Glomerular endothelial cell (primary cell): ENCODE measurements at places on chromosomes 16 and 17.

GRCh38 chr17:82060001-82060380, 5.6 kb downstream of the DUS1L start:
- no peak for DNase-seq

GRCh38 chr17:36623281-36623680, 21.9 kb downstream of the MRM1 start:
- DNase-seq, result no peak

GRCh38 chr16:2785101-2785991, 2.0 kb downstream of the PRSS33 start:
- no peak for DNase-seq

GRCh38 chr17:28774206-28774605, 30.4 kb downstream of the TRAF4 start:
- DNase-seq, result no peak

DNA sequence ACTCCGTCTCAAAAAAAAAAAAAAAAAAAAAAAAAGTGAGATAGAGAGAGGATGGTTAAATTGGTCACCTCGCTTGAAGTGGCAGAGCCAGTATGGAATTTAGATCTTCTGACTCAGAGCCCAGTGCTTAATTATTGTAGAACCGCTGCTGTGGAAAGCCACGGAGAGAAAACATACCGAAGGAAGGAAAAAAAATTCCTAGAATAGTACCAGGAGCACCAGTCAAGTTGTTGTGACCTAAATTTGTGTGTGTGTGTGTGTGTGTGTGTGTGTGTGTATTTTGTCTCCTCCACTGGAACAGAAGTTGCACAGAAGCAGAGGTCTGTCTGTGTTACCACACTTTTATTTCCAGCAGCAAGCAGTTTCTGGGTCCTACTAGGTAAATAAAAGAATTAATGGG, 10.6 kb upstream of the NUP85 start:
- no peak for DNase-seq

DNA sequence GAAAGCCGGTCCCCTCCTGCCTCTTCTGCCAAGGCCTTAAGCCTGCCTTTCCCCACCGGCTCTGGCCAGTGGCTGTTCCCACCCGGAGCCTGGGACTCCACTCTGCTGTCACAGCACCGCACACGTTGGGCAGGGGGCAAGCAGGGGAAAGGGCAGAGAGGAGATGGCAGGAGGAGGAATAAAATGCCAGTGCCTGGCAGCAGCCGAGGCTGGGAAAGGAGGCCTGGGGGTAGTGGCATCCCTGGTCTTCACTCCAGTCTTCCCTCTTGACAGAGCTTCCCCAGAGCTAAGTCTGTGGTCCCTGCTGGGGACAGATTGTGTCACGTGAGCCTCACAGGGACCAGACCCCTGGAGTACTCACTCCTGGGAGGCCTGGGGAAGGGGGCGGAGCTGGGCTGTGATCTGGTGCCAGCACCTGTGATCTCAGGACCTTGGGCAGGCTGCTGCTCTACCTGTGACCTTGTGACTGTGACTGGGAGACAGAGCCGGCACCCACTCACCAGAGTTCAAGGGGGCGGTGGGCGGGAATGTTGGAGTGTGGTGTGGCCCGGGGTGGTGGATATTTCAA, 97.2 kb upstream of the GSE1 start:
- no peak for DNase-seq

- DNase-seq, result no peak
Observed at GRCh38 chr17:43442711-43443110, 41.1 kb upstream of the DHX8 start.

- no peak for DNase-seq
Observed at GRCh38 chr16:29868396-29869009, 5.5 kb upstream of the CDIPT start.

- no peak for DNase-seq
Observed at GRCh38 chr16:90057738-90058173, 19.4 kb downstream of the PRDM7 start.

- DNase-seq, result no peak
Observed at GRCh38 chr17:17873450-17873991, 36.7 kb upstream of the SREBF1 start.

DNA sequence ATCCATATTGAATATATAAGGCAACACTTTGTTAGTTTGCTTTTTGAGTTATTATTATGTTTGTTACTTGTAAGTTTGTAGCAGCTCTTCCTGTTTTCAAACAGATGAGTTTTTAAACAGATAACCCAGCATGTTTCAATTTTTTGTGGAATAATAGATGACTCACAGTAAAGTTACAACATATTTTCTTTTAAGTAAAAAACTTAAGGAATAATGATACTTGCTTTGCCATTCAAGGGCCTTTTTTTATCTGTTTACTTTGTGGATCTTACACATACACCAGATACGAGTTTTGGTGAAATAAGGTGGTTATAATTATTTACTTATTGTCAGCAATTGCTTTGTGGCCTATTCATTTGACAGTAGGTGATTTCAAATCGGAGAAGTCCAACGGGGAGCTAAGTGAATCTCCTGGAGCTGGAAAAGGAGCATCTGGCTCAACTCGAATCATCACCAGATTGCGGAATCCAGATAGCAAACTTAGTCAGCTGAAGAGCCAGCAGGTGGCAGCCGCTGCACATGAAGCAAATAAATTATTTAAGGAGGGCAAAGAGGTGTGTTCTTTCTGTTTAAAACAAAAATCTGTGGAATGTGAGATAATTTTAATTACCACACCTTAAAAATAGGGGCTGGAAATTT, 66.3 kb downstream of the BPTF start:
- no peak for DNase-seq

DNA sequence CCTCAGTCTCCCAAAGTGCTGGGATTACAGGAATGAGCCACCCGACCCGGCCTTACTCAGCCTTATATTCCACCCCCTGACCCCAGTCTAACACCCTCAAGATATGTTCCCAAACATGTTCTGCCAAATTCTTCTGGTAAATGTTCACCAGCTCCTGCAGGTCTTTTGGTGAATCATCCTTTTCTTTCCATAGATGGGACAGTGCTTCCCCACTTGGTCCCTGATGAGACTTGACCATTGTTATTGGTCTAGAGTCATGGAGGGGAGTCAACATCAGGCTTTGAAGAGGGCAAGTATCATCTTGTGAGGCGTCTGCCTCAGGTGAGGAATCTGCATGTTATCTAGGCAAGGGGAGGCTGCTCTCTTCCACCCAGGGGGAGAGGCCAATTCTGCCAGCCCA, 10.4 kb upstream of the RUNDC3A start:
- DNase-seq, result no peak

DNA sequence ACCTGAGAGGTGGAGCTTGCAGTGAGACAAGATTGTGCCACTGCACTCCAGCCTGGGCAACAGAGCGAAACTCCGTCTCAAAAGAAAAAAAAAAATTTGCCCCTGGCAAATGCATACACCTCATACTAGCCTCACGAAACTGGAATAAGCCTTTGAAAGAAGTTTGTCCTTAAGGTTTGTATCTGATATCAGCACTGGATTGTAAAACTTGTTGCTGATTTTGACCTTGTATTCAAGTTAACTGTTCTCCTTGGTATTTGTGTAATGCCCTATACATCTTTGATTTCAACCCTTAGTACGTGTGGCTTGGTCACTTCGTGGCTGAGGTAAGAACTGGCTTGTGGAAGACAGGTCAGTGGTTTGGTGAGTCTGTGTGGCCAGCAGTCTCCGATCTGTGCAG, 6.2 kb upstream of the FLCN start:
- no peak for DNase-seq

- no peak for DNase-seq
Observed at GRCh38 chr16:19167710-19168370, at the start of gene SYT17. Gene SYT17, plus strand, starts transcription at chr16:19168240. Its CDS starts 407 bp downstream, at chr16:19168647.

GRCh38 chr16:59213952-59214351, 479.8 kb upstream of the GOT2 start:
- no peak for DNase-seq

- no peak for DNase-seq
Observed at GRCh38 chr17:14070344-14070984, 1.2 kb downstream of the COX10 start.

DNA sequence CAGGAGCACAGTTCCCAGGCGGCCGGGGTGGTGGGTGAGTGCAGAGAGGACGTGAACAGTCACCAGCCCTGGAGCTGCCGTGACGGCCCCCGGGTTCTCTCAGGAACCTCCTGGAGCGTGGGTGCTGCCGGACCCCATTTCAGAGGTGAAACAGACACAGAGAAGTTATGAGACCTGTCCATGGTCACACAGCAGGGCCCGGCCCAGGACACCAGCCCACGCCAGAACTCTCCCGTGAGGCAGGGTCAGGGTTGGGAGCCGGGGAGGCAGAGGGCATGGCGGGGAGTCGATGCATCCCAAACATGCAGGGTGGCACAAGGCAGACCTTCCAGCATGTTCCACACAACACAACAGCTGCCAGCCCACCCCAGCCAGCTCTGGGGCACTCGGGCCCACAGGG, 3.8 kb upstream of the PVALEF start:
- DNase-seq, result no peak

DNA sequence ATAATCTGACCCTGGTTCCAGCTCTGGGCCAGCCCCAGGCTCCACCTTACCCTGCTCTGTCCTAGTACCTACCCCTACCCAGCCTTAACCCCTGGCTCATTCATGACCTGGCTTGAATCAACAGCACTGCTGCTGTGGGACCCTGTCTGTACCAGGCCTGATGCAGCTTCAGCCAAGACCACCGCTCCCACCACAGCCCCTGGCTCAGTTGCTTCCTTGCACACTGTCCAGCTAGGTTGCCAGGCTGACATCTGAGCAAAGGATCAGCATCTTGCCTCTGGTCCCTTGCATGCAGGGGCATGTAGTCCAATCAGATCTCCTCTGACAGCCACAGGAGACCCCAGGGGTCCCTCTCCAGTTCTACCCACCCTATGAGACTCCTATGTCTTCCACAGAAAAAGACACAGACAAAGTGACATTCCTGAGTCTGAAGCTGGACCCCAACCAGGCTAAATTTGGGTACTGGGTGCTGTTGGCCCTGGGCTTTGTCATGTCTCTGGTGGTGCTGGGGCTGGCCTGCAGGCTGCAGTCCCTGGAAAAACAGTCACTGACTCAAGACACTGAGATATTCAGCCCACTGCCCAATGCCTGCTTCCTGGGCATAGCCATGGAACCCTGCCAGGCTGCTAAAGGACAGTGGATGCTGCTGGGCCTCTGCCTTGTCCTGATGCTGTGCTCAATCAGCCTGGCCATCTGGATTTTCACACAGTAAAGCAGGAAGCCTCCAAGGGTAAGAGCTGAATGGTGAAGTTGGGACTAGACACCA, 3.9 kb upstream of the KCNH6 start:
- no peak for DNase-seq

DNA sequence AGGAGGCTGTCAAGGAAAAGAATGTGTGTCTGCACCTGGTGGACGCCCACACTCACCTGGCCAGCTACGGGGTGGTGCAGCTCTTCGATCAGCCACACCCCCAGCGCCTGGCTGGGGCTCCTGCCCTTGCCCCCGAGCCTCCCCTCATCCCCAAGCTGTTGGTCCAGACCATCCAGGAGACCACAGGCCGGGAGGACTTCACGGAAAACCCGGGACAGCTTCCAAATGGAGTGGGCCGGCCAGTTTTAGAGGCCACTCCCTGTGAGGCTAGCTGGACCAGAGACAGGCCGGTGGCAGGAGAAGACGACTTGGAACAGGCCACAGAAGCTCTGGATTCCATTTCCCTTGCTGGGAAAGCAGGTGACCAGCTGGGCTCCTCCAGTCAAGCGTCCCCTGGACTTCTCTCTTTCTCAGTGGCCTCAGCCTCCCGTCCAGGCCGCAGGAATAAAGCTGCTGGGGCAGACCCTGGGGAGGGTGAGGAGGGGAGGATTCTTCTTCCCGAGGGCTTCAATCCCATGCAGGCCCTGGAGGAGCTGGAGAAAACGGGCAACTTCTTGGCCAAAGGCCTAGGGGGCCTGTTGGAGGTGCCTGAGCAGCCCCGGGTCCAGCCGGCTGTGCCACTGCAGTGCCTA, 2.2 kb downstream of the WDR81 start:
- DNase-seq, result no peak

GRCh38 chr16:2032285-2033056, 5.8 kb downstream of the NHERF2 start:
- no peak for DNase-seq

DNA sequence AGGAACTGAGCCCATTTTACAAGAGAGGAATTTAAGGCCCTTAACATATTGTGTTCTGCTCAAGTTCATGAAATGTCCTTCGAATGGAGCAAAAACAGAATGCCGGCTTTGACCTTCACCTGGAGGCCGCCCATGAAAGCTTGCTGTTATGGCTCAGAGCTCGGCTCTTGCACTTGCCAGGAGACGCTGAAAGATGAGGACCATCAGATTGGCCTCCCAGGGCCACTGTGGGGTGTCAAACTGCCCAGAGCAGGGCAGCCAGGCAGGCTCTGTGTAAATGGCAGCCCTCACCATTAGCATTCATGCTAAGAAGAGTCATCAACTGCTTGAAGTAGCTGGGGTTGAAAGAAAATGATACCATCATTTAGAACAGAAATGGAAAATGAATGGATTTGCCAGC, 39.3 kb downstream of the IL21R start:
- DNase-seq, result no peak

DNA sequence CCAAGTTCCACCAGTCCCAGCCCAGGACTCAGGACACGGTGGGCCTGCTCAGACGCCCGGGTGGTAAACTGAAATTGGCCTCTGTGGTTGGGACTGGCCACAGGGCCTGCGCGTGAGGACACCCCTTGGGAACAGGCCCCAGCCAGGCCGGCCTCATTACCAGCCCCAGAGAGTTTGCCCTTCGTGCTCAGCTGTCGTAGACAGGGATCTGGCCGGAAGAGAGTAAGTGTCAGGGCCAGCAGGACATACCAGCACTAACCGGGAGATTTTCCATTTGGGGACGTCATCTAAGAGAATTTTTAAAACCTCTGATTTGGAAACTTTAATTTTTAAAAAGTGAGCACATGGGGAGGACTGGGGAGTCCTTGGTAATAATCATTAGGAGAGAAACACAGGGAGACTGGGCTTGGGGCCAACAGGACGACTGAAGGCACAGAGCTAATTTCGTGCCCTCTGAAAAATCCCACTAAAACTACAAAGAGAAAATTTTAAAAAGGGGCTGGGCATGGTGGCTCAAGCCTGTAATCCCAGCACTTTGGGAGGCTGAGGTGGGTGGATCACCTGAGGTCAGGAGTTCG, 2.4 kb upstream of the RBFOX3 start:
- no peak for DNase-seq

GRCh38 chr17:79125503-79125902, 50.9 kb downstream of the ENGASE start:
- no peak for DNase-seq

DNA sequence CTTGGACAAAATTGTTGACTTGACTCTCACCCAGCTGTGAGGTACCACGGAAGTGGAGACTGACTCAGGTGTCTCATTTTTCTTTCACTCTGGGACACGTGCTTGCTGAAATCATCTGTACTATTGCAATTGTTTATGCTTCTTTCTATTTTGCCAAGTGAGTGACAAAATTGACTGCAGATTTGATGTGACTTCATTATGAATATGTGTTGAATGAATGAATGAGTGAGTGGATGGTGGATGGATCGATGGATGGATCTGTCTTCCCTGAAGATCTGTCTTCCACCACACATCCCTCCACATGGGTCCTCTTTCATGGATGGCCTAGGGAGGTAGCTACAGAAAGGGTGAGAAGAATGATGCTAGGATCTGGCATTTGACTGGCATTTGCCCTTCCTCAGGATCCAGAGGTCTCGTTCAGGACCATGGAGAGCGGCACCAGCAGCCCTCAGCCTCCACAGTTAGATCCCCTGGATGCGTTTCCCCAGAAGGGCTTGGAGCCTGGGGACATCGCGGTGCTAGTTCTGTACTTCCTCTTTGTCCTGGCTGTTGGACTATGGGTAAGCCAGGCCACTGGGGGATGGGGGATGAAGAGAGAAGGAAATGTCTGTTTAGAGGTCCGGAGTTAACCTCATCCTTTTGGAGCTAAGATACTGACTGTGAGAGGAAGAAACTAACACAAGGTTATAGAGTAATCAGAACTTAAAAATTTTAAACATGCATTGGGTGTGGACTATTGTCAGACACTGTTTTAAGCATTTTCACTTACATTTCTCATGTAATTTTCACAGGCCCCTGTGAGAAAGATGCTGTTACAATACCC, 12.7 kb downstream of the SLC5A11 start:
- no peak for DNase-seq
